Astrocyte of the cerebellum (primary cell): ENCODE measurements at places on chromosomes 7 and 10.

DNA sequence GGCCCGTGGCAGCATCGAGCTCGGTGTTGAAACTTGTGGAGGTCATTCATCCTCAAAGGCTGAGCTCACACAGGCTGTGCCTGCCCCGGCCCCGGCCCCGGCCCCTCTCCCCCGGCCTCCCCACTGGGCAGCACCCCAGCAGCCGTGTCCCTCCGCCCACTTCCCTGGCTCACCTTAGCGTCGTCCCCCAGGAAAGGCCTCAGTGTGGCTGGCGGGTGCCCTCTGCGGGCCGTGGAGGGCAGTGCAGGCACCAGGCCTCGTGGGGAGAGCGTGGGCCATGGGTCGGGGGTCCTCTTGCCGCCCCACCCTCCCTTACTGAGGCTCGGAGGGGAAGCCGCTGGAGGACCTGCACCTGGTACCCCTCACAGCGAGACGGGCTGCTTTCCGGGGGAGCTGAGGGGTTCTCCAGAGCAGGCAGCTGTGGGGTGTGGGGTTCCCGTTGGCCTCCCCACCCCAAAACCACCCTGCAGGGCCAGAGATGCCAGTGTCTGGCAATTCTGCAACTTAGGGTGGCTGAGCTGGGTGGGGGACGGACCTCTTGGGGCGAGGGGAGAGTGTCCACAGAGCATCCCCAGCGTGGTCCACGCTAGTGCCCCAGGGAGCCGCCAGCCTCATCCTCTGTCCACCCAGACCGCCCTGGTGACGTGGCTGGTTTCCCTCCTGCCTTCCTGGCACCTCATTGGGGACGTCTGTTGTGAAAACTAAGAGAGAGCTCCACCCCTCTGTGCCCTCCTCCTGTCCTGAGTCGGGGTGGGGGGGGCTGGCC, 44.2 kb upstream of the DPYSL4 start:
- no peak for DNase-seq

DNA sequence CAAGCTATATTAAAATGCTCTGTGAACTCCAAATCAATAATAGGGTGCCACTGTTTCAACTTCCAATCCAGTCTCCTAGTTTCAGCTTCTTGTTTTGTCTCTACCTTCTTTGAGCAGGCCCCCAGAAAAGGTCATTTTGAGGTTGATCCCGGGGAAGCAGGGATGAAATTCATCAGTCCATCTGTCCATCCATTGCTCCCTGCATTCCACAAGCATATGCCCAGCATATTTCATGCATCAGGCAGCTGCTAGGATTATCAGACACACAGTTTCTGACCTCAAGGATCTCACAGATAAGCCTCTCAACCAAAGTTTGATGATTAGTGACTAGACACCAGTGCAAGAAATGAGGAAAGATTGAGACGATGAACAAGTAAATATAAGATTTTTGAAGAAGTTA, 186.6 kb upstream of the PDE1C start:
- DNase-seq = no peak

DNA sequence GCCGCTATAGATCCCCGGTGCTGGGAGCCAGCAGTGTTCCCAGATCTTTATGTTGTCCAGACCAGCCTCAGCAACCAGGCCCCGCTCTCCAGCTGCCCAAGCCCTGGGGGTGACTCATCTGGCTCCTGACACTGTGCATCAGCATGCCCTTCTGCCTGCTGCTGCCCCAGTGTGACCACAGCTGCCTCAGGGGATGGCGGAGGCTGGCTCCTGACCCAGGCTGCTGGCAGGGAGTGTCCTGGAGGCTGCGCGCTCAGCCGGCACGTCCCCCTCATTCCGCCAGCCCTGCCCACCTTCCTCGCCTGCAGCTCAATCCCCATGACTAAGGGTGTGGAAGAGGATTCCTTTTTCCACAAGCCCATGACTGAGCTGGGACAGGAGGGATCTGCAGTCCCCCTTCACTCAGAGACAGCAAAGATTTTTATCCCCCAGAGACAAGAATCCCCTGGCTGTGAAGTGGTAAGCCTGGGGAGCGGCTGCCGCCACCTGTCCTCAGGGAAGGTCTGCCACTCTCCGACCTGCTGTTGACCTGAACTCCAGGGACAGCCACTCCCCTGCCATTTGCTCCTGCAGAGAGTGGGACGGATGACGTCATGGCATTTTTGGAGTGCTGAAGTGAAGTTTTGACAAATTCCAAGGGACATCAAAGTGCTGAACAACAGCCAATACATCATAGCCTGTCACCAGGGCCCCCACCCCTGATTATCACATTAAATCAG, 182.8 kb upstream of the BMPER start:
- no peak for DNase-seq

GRCh38 chr7:4265066-4265465, 417.0 kb upstream of the FOXK1 start:
- DNase-seq = no peak

DNA sequence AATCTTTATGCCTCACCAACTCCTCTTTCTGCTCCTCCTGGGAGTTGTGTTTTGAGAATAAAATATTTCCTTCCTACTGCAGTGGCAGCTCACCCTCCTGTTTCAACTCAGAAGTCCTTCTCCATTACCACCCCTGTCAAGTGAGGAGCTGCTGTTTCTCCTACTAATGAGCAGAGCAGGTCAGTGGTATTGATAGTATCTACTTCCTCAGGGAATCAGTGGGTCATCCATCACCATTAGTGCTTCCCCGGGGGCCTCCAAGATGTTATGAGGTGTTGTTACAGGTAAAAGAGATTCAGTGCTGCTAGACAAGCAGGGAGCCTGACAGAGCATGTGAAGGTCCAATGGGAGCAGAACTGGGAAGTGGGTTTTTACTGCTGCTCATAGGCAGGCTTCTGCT, 795.2 kb downstream of the REEP3 start:
- DNase-seq = no peak

- DNase-seq = no peak
Observed at GRCh38 chr10:69044546-69044945, 43.4 kb upstream of the SRGN start.

- DNase-seq = no peak
Observed at GRCh38 chr7:304574-305409, 14.8 kb downstream of the FOXL3 start.

- DNase-seq = no peak
Observed at GRCh38 chr10:128901236-128901635, 565.8 kb upstream of the MGMT start.

DNA sequence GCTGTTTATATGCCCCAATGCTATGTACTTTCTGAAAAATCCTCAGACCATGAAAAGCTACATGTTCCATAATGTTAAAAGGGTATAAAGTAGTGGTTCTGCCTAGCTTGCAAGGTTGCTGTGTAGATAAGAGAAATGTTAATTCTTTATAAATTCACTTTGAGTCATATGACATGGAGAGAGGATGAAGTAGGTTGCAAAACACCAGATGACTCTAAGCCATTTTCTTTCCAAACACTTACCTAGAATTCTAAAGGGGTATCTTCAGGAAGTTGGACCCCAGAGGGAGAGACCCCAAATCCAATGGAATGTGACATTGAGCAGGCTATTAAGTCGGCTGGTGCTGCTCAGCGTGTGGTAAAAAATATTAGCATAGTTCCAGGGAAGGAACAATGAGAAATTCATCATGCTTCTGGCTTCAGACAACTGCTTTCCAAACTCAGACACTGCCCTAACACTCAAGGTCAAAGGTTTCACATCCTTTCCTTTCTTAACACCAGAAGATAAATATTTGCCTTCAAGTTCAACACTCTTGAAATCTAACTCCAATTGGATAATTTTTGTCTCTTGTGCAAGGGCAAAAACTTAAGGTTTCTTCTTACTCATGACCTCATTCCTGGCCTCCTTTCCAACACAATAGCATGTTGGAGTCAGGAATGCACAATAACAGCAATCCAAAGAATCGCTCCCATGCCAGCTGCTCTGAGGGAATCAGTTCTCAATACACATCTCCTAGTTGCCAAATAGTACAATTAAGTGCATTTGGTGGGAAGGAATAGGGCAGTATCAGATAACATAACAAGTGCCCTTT, 100.7 kb upstream of the AFAP1L2 start:
- DNase-seq = peak; percentile 93

GRCh38 chr10:52172581-52172980, 141.5 kb upstream of the DKK1 start:
- no peak for DNase-seq

- DNase-seq = no peak
Observed at GRCh38 chr10:123024540-123024939, 15.7 kb downstream of the ACADSB start.

- no peak for DNase-seq
Observed at GRCh38 chr7:50594734-50595485, 29.7 kb upstream of the DDC start.

DNA sequence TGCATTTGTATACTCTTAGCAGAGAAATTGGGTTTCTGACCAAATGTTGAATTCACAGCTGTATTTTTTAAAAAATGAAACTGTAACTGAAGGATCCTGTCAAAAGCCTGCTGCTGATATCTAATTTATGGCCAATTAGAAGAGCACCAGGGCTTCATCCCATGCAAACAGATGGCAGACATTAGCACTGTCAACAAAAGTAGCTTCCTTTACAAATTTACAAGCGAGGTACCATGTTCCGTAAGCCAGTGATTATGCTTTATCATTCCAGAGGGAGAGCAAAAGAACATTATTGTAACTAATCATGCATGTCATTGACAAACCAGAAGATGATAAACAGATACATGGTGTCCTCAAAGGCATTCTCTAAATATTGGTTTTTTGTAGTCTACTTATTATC, 177.2 kb upstream of the DKK1 start:
- DNase-seq = no peak

DNA sequence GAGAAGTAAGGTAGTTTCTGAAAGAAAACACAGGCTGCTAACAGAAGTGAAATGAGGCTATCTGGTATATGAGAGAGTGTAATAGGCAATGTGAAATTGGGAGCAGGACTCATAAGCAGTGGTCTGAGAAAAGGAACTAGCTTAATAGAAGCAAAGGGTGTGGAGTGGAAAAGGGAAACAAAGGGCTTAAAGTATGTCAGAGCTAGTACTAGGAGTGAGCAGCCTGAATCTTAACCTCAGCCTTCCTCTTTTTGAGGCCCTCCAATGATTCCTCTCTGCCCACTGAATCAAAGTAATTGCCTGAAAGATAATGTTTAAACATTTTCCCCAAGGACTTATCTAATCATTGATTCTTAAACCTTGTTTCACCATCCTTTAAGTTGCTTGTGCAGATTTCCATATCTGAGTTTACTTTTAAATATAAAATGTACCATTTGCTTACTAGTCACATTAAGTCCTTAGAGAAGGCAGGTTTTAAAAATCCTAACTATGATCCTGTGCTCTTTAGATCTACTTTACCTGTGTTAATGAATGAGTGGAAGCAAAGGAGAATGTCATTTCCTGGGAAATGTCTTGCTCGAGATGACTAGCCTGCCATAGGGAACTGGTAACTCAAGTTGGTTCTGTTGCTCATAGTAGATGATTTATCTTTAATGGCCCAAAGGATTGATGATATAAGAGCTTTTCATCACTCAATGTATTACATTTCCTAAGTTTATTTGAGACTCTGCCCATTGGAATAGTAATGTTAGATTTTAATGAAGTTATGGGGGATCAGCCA, 155.0 kb downstream of the SKAP2 start:
- no peak for DNase-seq

DNA sequence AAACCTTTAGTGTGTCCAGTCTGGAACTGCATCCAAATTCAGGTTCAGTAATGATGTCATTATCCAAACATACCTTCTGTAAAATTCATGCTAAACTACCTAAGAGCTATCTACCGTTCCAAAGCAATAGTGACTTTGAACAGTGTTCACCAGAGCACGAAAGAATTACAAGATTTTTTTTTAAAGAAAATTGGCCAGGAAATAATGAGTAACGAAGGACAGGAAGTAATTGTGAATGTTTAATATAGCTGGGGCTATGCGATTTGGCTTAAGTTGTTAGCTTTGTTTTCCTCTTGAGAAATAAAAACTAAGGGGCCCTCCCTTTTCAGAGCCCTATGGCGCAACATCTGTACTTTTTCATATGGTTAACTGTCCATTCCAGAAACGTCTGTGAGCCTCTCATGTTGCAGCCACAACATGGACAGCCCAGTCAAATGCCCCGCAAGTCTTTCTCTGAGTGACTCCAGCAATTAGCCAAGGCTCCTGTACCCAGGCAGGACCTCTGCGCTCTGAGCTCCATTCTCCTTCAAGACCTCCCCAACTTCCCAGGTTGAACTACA, 694 bp upstream of the FAS start:
- DNase-seq = peak; percentile 67

DNA sequence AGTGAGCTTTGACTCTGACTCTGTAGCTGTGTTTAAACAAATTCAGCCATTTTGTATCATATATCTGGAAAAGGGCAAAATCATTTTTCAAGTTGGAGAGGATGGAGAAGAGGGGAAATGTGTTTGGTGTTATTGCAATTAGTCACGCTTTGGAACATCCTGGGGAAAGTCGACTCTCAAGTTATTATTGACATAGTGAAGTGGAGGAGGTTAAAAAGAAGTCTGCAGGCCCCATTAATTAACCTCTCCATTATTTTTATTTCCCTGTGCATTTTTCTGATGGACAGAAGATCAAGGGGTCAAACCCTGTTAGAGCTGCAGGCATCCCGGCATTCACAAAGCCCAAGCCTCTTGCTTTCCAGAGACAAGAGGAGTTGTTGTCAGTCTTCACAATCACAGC, 132.6 kb downstream of the TEX36 start:
- DNase-seq = no peak

- no peak for DNase-seq
Observed at GRCh38 chr7:7943951-7944350, 24.6 kb upstream of the GLCCI1 start.

- no peak for DNase-seq
Observed at GRCh38 chr7:36653663-36654355, 70.5 kb downstream of the AOAH start.

DNA sequence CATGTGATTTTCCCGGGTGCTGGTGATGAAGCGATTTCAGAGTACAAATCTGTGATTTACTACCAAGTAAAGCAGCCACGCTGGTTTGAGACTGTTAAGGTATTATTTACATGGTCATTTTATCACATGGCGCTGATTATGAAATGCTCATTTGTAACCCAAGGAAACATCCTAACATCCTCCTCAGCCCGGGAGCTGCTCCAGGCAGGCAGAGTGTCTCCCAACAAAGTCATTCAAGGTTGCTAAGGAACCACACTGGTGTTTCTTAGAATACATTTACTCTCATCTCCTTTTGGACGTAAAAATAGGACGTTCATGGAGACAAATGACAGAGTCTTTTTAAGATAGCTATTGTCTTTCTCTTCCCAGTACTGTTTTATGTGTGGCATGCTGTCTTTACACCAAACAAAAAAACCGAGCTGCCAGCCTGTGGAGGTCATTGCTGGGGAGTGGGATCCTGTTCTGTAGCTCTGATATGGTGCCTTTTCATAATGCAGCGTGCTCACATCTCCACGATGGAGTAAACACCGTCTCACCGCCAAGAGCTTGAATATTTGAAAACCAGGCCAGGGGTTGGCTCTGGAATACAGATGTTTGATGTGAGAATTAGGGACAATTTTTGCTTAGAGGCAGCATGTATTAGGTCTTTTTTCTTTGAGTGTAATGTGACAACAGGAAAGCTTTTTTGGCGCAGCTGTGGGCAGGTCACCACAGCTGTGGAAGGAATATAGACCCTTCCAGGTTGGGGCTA, 119.6 kb downstream of the DOCK1 start:
- DNase-seq = no peak
